Lung (tissue), 17 donors: ENCODE measurements at places on chromosomes 7 and 10. TPM values are rescaled to one million over a fixed set of nuclear protein-coding genes. Genes with fewer than 3 reads are reported as not detected.

The MSMB gene
- total RNA-seq: 0.64 TPM

The SH2D4B gene
- 0.28 TPM for total RNA-seq

The AQP1 gene
- 328 TPM for total RNA-seq

The AGFG2 gene
- 36.0 TPM for total RNA-seq

The CYP26A1 gene
- total RNA-seq: not detected

The KIAA1217 gene
- total RNA-seq: 35.1 TPM

The MYPN gene
- 0.06 TPM for total RNA-seq

The NRP1 gene
- total RNA-seq: 188 TPM

The SLC16A12 gene
- 1.8 TPM for total RNA-seq

The MAPK8 gene
- total RNA-seq: 33.9 TPM

The POM121L12 gene
- total RNA-seq: not detected

The NANOS1 gene
- 0.74 TPM for total RNA-seq
